ENCODE measurements at places on chromosomes 6 and 20. TPM values are rescaled to one million over a fixed set of nuclear protein-coding genes. Genes with fewer than 3 reads are reported as not detected.

DNA sequence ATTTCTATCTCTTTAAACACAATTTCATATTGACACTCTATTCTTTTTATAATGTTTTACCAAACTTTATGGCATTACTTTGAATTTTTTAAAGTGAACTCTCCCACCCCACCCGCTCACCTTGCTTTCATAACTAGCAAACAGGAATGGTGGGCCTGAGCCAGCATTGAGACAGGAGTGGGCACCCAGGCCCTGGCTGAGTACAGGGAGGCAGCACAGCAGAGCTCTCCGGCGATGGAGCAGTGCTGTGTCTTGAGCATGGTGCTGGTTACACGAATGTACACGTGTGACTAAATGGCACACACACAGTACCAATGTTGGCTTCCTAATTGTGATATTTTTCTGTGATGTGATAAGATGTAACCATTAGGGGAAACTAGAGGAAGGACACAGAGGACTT lies 4.5 kb downstream of the CST11 start:
- DNase-seq, result no peak

- DNase-seq, result no peak
Measured at GRCh38 chr20:51223183-51223720, 200.3 kb upstream of the KCNG1 start.

GRCh38 chr6:100460650-100461204 lies 4.0 kb downstream of the SIM1 start:
- no peak for DNase-seq

STK38 gene
- total RNA-seq, result 34.4 TPM

NKX2-2 gene
- not detected for total RNA-seq

DNA sequence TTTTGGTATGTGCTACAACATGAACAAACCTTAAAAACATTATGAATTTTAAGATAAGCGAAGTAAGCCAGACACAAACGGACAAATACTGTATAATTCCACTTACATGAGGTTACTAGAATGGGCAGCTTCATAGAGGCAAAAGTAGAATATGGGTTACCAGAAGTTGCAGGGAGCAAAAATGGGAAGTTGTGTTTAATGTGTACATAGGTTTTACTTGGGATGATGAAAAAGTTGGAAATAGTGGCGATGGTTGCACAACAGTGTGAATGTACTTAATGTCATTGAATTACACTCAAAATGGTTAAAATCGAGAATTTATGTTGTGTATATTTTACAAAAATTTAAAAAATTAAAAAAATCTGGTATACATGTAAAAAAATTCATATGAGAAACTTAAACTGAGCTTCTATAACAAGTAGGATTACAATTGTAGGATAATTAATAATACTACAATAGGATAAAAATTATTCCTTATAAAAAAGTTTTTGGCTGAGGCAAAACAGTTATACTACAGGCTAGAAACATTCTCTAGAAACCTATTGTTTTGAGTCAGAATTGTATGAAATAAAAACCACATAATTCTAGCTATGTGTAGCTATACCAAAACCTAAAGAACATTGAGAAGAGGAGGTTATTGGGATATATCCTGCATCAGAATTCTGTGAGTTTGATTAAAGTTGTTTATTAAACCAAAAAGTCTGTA lies 24.8 kb upstream of the DYNLRB1 start:
- no peak for DNase-seq

- DNase-seq, result peak; percentile 32
Measured at GRCh38 chr20:3658716-3659491, 4.3 kb downstream of the GFRA4 start.

DEFB114 gene
- not detected for total RNA-seq

HAO1 gene
- total RNA-seq, result not detected

DNA sequence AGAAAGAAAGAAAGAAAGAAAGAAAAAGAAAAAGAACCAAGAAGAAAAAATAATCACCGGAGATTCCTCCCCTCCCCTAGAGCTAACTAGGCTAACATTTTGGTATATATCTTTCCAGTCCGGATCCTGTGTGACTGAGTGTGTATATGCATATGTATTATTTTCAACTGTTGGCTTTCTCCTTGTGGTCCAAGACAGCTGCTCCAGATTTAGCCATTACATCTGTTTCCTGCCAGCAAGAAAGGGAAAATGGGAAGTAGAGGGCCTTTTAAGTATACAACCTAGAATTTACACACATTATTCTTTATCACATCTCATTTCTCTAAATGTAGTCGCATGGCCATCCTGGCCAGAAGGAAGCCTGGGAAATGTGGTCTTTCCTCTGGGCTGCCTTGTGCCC lies 15.2 kb downstream of the SLC52A3 start:
- no peak for DNase-seq

- no peak for DNase-seq
Measured at GRCh38 chr6:96460052-96460700, 61.4 kb upstream of the UFL1 start.

DNA sequence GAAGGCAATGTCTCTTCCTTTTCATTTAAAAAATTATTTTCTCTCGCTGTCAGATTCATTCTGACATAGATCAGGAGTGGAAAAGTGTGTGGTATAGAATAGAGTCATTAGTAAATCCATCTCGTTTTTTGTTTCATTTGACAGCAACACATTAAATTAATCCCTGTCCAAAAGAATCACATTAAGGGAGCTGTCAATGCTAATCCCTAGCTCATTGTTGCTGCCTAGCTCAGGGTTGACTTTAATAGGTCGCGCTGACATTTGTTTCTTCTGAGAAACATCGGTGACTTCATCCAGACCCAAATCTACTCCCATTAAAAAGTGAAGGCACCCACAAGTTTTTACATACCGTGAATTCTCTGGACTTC lies 25.4 kb upstream of the MAP3K7 start:
- DNase-seq, result no peak

- DNase-seq, result no peak
Measured at GRCh38 chr6:136066005-136066404, 184.1 kb downstream of the MTFR2 start.

- DNase-seq, result no peak
Measured at GRCh38 chr6:168162366-168162765, 83.4 kb upstream of the FRMD1 start.

MYL9 gene
- 2.0 TPM for total RNA-seq

OR2B6 gene
- 0.43 TPM for total RNA-seq

ZC2HC1B gene
- not detected for total RNA-seq

DNA sequence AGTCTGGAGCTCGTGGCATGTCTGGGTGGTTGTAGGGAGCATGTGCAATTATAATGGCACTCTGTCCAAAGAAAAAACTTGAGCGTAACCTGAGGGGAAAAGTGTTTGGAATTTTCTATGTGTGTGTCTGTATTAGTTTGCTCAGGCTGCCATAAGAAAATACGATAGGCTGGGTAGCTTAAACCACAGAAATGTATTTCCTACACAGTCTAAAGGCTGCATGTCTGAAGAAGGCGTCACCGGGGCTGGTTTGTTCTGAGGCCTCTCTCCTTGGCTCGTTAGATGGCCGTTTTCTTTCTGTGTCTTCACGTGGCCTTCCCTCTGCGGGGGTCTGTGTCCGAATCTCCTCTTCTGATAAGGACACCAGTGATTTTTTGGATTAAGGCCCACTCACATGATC lies 59.0 kb downstream of the IGF2R start:
- DNase-seq, result no peak

DNA sequence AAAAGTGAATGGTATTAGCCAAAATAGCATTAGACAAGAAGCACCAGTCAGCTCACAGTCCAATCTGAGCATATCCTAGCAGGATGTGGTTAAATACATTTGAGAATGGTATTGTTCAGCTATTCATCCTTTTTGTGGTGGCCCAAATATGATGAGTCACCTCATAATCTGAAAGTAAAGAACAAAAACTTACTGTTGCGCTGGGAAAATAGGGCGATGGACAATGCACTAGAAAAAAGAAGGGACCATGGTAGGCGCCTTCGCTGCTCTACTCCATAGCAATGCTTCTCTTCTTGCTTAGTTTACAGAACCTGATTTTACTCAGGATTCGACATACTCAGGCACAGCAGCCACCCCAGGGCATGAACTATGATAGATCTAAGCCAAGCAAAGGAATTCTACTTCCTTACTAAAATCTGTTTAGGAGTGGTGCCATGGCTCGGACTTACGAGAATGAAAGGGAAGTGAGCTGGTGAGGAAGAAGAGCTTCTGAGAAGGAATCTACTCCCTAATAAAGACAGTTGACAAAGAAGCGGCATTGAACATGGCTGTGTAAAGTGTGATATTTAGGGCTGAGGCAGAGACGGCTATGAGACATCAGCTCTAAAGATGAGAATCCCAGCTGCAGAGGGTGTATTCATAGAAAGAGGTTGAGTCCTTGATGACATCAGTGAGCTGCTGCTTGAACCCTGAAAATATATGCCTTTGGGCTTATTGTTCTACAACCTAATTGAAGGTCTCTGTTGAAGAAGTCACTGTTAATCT lies 16.6 kb upstream of the FBXO9 start:
- no peak for DNase-seq

DNA sequence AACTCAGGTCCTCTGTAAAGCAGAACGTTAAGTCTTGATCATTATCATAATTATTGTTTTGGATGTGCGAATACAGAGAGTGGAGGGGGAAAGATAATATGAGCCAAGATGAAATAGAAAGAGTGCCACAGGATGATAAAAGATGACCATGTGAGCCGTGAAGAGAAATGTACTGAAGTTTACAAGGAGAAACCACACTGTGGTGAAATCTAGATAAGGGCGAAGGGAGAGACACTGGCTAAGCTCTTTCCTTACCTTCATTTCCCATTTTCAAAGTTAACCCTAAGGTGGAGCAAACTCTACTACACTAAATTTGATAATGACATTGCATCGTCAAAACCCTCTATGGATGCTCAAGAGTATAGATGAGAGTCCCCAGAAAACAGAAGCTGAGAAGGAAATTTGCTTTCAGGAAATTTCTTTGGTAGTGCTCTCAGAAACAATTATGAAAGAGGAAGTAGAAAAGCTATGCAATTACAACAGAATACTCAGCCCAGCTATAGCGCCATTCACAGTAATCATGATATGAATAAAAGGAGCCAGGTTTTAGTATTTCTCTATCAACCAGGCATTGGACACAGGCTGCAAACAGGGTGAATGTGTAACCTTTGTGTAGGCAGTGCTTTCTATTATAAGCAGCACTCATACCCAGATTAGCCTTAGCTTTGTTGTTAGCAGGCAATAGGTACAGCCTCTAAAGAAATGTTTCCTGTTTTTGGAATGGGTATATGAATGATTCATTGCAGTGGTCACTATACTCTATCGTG lies 1080.7 kb downstream of the GRIK2 start:
- DNase-seq, result no peak

DNA sequence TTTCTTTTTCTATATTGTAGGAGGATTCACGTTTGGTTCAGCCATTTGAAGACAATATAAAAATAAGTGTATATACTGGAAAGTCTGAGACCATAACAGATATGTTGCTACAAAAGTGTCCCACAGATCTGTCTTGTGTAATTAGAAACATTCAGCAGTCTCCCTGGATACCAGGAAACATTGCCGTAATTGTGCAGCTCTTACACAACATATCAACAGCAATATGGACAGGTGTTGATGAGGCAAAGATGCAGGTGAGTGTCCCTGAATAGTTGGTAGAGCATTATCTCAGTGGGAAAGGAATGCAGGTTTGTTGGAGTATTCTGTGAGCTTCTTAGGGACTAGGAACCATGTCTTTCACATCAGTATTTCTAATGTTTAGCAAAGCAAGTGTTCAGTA lies 18.3 kb upstream of the ADGRF4 start:
- no peak for DNase-seq

RAET1L gene
- total RNA-seq, result not detected

GRCh38 chr20:50481741-50482140 lies 28.4 kb upstream of the PTPN1 start:
- DNase-seq, result no peak

DNA sequence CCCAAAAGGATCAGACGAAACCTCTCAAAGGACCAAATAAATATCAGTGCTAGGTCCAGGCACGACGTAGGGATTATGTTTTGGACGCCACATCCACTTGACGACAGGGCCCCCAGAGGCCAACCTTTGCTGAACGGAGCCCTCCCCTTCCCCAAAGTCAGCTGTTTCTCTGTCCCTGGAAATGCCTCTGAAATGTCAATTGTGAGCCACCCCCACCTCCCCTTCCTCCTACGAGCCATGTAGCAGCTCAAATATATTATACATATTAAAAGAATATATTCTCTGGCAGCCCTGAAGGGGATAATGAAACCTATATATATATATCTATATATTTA lies 39.6 kb upstream of the BLCAP start:
- DNase-seq, result no peak

LCA5 gene
- 0.23 TPM for total RNA-seq

DNA sequence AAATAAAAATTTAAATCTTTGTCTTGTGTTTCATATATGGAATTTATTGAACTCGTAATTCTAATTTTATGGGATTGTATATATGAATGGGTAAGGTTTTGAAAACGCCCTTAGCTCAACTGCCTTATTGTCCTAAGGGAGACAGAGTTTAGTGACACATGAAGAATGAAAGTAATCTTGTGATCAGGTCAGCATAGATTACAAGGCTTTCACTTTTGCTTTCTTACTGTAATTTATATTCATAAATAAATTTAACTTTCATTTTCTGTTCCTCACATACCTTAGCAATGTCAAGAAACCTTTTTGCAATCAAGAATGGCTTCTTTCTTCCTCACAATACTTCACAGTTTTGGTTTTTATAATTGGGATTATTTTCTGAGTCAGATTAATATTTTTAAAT lies 14.4 kb downstream of the KPNA5 start:
- no peak for DNase-seq

C20orf202 gene
- total RNA-seq, result 0.19 TPM

- no peak for DNase-seq
Measured at GRCh38 chr6:56430629-56431600, 183.5 kb upstream of the COL21A1 start.

- DNase-seq, result no peak
Measured at GRCh38 chr6:111585974-111586315, 19.7 kb downstream of the TRAF3IP2 start.

FHL5 gene
- not detected for total RNA-seq

- no peak for DNase-seq
Measured at GRCh38 chr6:105401247-105402089, 1.4 kb downstream of the PREP start.

GRCh38 chr6:30515106-30515505 lies 25.8 kb downstream of the HLA-E start:
- DNase-seq, result no peak

- no peak for DNase-seq
Measured at GRCh38 chr6:29924287-29924686, 18.0 kb upstream of the HLA-A start.
